ENCODE measurements at places on chromosomes 1 and 21.
A peak's percentile ranks its signal among the peaks of the same experiment; 100 is the strongest.

- no peak for DNase-seq
Measured at GRCh38 chr1:209132736-209133467, 450.6 kb upstream of the CAMK1G start.

GRCh38 chr1:3273447-3273846 is 181.0 kb upstream of the ARHGEF16 start:
- DNase-seq: no peak

GRCh38 chr1:107692580-107693345 is 272.2 kb downstream of the VAV3 start:
- no peak for DNase-seq

- DNase-seq: no peak
Measured at GRCh38 chr1:199466961-199467360, 560.5 kb upstream of the NR5A2 start.

GRCh38 chr1:154982897-154983648 is at the start of gene FLAD1:
FLAD1 (plus strand) TSS chr1:154983344; CDS start chr1:154983695, 351 bp downstream.
- peak; percentile 100 for DNase-seq

Data from NCI-H187 (cell line).